ENCODE measurements at places on chromosomes 4 and X. TPM values are rescaled to one million over a fixed set of nuclear protein-coding genes. Genes with fewer than 3 reads are reported as not detected.

DNA sequence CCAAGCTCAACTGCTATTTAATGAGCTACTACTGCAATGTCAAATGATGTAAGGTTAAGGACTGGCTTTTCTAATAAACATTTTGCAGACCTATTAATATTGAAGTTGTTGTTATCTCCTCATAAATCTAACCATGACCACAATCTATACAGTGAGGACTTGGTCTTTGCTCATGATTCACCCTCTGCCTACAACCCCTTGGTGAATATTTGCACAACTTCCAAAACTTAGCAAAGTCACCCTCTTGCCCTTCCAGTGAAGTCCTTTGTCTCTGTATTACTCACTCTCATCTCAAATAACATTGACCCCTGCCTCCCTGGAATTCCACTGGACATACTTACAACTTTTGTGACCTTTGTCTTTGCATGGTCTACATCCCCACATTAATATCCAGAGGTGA lies 204.5 kb downstream of the KCNIP4 start:
- no peak for DNase-seq

- DNase-seq, result no peak
These were observed 42.3 kb downstream of the NALF2 start for GRCh38 chrX:69546417-69546816.

USP26 gene
- total RNA-seq, result not detected

DNA sequence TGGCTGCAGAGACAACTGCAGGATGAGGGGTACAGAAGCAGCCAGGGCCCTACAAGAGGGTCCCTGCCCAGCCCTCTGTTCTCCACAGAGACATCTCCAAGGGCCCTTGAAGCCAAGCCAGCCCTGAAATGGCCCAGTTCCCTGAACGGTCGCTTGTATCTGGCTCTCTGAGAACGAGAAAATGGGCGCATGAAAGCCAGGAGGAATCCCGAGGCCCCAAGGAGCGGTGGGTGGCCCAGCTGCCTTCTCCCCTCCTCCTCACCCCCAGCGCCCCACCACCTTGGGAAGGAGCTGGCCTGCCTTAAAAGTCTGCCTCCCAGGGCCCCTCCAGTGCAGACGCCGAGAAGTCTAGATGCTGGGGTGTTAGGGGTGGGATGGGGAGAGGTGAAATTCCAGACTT lies 5.7 kb downstream of the ZNF185 start:
- DNase-seq, result no peak

DNA sequence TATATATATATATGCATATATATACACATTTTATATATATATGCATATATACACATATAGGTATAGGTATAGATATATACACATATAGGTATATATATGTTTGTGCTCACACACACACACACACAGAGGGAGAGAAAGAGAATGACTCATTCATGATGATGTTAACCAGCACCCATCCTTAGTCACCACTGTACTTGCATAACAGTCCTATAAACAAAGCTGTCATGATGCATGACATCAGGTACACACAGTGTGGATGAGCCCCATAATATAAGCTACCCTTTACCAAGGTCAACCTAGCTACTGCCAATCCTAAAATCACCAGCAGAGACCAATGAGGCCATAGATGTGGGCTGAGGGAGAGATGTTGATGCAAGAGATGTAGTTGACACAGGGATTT lies 1408.0 kb downstream of the RAPGEF2 start:
- DNase-seq, result no peak

DNA sequence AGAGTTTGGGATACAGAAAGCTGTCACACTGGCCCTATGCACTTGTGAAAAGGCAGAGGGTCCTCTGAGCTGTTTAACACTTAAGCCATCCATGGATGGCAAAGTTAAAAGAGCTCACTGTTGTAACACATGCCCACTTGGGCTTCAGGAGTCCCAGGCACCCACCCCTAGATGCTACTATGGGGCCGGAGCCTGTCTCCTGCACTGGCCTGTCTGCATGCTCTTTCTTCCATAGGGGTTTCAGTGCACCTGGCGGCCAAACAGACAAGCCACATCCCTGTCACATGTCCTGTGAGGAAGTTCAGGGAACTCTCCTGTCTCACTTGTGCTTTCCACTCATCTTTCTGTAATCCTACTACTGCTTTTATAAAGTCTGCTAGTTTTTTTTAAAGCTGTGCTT lies 2586.0 kb downstream of the PCDH7 start:
- DNase-seq, result no peak

DNA sequence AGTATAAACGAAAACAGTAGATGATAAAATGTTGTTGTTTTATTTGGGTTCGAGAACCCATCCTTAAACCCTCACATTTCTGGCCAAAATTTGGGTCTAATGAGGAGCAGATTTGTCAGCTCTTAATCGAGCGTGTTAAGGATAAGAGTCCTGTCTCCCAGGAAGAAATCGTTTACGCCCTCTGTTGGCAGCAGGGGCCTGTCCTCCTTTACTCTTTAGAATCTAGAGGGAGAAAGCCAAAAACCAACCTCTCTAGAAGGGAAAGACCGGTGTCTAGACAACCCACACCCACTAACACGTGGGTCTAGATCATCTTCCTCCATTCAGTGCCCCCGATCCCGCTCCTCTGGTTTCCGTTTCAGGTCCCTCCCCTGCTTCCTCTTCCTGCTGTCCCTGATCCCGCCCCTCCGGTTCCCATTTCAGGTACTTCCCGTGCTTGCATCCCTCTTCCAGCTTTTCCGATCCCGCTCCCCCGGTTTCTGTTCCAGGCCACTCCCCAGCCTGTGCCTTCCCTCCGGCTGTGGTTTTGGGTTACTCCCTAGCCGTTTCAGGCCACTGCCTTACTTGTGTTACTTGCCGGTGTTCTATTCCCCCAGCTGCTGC lies 339.1 kb downstream of the PAPSS1 start:
- DNase-seq, result no peak

NWD2 gene
- total RNA-seq, result not detected

RAB40A gene
- total RNA-seq, result 0.12 TPM

KLB gene
- total RNA-seq, result not detected

GRCh38 chr4:73868206-73869129 lies 725 bp upstream of the CXCL1 start:
- DNase-seq, result no peak

All from activated CD4-positive, alpha-beta T cell treated with anti-CD3 and anti-CD28 coated beads for 36 hours (primary cell).